ENCODE measurements at places on chromosomes 11 and 22.

DNA sequence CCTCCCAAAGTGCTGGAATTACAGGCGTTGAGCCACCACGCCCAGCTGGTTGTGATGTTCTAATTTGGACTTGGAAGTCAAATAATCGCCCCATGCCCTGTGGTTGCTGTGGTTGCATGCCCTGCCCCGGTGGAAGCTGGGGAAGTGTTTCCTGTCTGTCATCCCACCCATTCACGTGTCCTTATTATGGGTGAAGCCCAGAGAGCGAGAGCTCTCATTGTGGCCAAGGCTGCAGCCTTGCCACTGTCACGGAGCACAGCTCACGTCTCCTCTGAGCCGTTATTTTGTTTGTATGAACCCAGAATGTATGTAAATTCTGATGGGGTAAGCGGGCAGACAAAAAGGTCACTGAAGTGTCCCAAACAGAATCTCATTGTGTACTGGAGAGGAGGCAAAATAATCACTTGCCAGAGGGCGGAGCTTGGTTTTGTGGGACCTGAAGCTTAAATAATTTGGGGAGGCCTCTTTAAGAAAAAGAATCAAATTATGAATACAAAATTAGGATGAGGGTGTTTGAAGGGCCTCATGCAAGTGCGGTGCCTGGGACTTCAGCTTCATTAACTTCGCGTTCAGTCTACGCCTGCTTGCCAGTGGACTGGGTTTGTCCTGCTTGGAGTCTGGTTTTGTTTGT, 25.8 kb upstream of the TREH start:
- peak; percentile 71 for DNase-seq

DNA sequence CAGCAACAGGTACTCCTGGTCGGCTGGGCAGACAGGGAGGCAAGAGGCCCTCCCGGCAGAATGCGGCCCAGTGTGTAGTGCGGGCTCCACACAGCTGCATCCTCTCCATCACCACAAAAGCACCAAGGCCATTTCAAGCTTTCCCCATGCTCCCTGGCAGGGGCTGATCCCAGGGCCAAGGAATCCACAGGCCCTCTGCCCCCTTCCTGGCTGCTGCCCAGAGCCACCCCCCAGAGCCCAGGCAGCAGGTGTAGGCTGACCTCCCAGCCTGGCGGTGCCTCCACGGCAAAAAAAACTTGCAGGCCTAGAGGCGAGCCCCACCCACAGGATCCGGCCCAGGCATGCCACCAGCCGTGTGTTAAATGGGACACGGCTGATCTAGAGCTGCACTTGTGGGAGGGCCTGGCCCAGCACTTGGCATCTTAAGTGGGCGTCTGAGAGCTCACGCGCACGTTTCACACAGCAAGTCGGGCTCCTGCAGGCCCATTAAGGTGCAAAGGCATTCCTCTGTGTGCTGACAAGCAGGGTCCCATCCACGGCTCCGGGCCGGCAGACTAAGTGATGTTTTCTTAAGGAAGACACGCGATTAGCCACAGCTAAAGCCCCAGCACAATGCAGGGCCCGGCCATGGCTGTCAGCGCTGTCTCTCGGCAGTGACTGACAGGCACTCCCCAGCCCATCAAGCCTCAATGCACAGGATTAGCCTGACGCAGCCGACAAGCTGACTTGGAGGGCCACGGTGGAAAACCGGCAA, 19.8 kb upstream of the GNB1L start:
- no peak for DNase-seq

- DNase-seq: no peak
Measured at GRCh38 chr22:50367778-50368500, 24.8 kb downstream of the PPP6R2 start.

GRCh38 chr11:132028380-132029240, 658.2 kb downstream of the NTM start:
- DNase-seq: peak; percentile 21

DNA sequence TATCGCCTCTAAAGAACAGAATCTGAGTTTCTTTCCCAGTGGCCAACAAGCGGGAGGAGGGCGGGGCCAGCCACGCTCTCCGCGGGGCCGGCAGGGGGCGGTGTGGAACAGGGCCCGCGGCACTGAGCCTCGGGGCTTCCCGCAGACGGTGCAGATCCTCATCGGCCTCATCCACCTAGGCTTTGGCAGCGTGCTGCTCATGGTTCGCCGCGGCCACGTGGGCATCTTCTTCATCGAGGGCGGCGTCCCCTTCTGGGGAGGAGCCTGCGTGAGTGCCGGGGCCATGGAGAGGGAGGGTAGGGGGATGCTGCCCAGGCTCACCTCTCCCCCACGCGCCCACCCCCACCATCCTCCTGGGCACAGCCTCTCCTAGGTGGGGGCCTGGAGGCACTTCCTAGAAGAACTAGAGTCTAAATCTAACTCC, 10.7 kb downstream of the MS4A15 start:
- DNase-seq: no peak

GRCh38 chr22:21876486-21877176, 9.2 kb upstream of the MAPK1 start:
- no peak for DNase-seq

- DNase-seq: no peak
Measured at GRCh38 chr11:46066335-46066734, 54.9 kb downstream of the PHF21A start.

GRCh38 chr22:31313366-31314147, 21.3 kb upstream of the PIK3IP1 start:
- peak; percentile 41 for DNase-seq

DNA sequence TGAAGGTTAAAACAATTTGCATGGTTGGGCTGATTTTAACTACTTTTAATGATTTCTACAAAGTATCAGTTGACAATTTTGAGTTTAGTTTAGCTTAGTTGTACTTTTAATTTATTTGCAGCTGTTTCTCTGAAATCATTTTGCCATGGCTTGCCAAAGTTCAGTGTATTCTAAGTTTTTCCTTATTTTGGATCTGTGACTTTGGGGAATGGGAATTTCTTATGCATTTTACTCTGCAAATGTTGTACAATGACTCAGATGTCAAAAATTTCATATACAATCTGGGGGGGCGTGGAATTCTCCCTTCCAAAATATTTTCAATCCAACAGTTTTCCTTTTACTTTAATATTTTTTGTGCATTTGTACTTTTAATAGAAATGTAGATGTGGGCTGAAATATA, 8.9 kb upstream of the DCHS1 start:
- DNase-seq: no peak

DNA sequence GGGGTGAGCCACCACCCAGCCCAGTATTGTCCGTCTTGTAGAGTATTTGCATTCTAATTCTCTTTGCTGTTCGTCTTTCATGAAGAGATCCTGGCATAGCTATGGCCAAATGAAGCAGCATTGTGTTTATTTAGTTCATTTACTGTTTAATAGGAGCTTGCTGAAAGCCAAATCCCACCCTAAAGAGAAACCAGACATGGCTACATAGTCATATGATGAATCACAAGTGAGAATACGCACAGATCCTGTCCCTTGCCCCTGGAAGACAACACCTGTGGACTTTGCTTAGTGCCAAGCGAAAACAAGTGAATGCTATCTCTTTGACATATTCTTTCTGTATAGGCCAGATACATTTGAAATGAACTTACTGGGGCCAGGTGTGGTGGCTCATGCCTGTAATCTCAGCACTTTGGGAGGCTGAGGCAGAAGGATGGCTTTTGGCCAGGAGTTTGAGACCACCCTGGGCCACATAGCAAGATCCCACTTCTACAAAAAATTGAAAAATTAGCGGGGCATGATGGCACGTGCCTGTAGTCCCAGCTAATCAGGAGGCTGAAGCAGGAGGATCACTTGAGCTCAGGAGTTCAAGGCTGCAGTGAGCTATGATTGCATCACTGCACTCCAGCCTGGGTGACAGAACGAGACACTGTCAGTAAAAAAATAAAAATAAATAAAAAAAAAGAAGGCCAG, 5.1 kb upstream of the ARFGAP3 start:
- no peak for DNase-seq

All from Jurkat, Clone E6-1 (cell line).